Skeletal muscle tissue (tissue), 5 donors: ENCODE measurements at places on chromosomes 6 and 20. TPM values are rescaled to one million over a fixed set of nuclear protein-coding genes. Genes with fewer than 3 reads are reported as not detected.

Gene LY6G6D
- not detected for total RNA-seq

Gene TREM2
- 0.52 TPM for total RNA-seq

Gene DPM1
- 40.2 TPM for total RNA-seq

Gene SOBP
- 20.4 TPM for total RNA-seq

Gene UCKL1
- 15.7 TPM for total RNA-seq

Gene RRAGD
- total RNA-seq, result 65.8 TPM

Gene TDRD6
- total RNA-seq, result 0.52 TPM

Gene LPIN3
- 0.52 TPM for total RNA-seq

Gene OR2B6
- total RNA-seq, result not detected

Gene CRYBG1
- 3.7 TPM for total RNA-seq

Gene SLC24A3
- total RNA-seq, result 15.7 TPM

Gene KHDC1
- total RNA-seq, result 2.6 TPM

Gene PLCB1
- total RNA-seq, result 13.0 TPM

Gene TRIM40
- not detected for total RNA-seq

Gene SYNGAP1
- total RNA-seq, result 1.6 TPM

Gene GPRC6A
- not detected for total RNA-seq

Gene NEURL2
- 13.0 TPM for total RNA-seq

Gene MYBL2
- total RNA-seq, result 3.1 TPM

Gene CFAP61
- total RNA-seq, result 1.0 TPM

Gene ELOVL4
- 2.1 TPM for total RNA-seq

Gene KATNA1
- 30.8 TPM for total RNA-seq

Gene TXLNB
- 60.0 TPM for total RNA-seq

Gene HSPA1A
- total RNA-seq, result 133 TPM

Gene OGFRL1
- total RNA-seq, result 6.3 TPM

Gene APCDD1L
- 4.2 TPM for total RNA-seq

Gene SLC22A7
- not detected for total RNA-seq

Gene CABLES2
- total RNA-seq, result 1.0 TPM

Gene ECT2L
- under 0.01 TPM for total RNA-seq
